Activated CD8-positive, alpha-beta T cell treated with anti-CD3 and anti-CD28 coated beads, Interleukin-2, amount 10 ng/mL, durations not matched to agents 7 days and 5 days (primary cell): ENCODE measurements at places on chromosomes 12 and 14. TPM values are rescaled to one million over a fixed set of nuclear protein-coding genes. Genes with fewer than 3 reads are reported as not detected.
A peak's percentile ranks its signal among the peaks of the same experiment; 100 is the strongest.

Gene AKAP5
- total RNA-seq, result 2.1 TPM

DNA sequence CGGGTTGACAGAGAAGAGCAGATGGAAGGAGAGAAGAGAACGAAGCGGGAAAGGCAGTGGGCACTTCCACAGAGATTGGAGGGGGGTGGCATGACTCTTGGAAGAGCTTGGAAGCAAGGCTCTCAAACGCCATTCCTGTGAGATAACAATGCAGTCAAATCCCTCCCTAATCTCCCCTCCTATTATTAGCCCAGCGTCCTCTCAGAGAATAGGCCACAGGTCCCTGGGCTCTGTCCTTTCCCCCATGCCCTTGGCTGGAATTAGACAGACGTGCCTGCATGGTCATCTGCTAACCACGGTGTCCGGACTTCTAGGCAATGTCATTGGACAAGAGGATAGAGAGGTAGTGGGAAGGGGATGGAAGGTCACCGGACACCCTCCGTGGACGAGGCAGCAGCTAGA is 8.0 kb upstream of the MYH7 start:
- no peak overlapping the region for H3K27ac ChIP-seq
- no peak overlapping the region for H3K4me3 ChIP-seq
- H3K4me1 ChIP-seq, result peaks cover 3% of the 10 kb centered on the region
- H3K27me3 ChIP-seq, result peaks cover 3% of the 10 kb centered on the region

GRCh38 chr12:64530566-64530965 is 78.6 kb downstream of the TBK1 start:
- no peaks in the 10 kb centered on the region for H3K4me1 ChIP-seq
- H3K27ac ChIP-seq, result no peak overlapping the region
- peaks cover 5% of the 10 kb centered on the region for H3K27me3 ChIP-seq
- H3K36me3 ChIP-seq, result no peaks in the 10 kb centered on the region

DNA sequence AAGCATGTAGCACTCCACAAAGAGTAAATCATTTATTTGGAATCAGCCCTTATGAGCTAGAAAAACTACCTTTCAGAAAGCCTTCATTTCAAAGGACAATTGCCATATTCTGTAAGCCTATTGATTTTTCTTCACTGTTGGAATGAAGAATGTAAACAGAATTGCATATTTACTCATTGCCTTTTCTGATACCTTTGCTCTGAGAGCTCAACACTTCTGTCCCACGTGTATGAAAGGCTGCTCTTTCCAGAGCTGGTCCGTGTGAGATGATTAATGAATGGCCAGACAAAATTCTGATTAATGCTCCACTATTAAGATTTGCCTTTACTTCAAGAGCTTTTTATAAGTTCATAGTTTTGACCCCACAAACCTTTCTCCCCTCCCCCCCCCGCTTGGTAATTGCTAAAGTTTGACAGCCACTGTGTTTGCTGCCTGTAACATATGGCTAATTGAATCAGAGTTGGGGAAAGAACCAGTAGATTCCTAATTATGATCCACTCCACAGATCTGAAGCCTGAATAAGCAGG is 63.0 kb upstream of the PLEKHA5 start:
- no peaks in the 10 kb centered on the region for H3K4me1 ChIP-seq
- H3K27me3 ChIP-seq, result no peaks in the 10 kb centered on the region
- H3K4me3 ChIP-seq, result no peak overlapping the region
- no peak for DNase-seq
- no peak overlapping the region for H3K27ac ChIP-seq
- no peaks in the 10 kb centered on the region for H3K36me3 ChIP-seq

GRCh38 chr12:66623455-66623854 is 55.4 kb downstream of the GRIP1 start:
- peaks cover 9% of the 10 kb centered on the region for H3K27me3 ChIP-seq
- H3K36me3 ChIP-seq, result no peaks in the 10 kb centered on the region
- no peaks in the 10 kb centered on the region for H3K4me1 ChIP-seq
- H3K27ac ChIP-seq, result no peak overlapping the region
- H3K4me3 ChIP-seq, result no peak overlapping the region

- no peak overlapping the region for H3K27ac ChIP-seq
- peaks cover 2% of the 10 kb centered on the region for H3K27me3 ChIP-seq
- peaks cover 10% of the 10 kb centered on the region for H3K4me1 ChIP-seq
- no peak overlapping the region for H3K4me3 ChIP-seq
Measured at GRCh38 chr14:92391726-92392125, 68.8 kb downstream of the SLC24A4 start.

GRCh38 chr12:74899031-74899829 is 310.4 kb downstream of the KCNC2 start:
- no peak for DNase-seq
- peaks cover 10% of the 10 kb centered on the region for H3K4me1 ChIP-seq
- H3K4me3 ChIP-seq, result no peak overlapping the region
- no peak overlapping the region for H3K27ac ChIP-seq
- H3K36me3 ChIP-seq, result no peaks in the 10 kb centered on the region

DNA sequence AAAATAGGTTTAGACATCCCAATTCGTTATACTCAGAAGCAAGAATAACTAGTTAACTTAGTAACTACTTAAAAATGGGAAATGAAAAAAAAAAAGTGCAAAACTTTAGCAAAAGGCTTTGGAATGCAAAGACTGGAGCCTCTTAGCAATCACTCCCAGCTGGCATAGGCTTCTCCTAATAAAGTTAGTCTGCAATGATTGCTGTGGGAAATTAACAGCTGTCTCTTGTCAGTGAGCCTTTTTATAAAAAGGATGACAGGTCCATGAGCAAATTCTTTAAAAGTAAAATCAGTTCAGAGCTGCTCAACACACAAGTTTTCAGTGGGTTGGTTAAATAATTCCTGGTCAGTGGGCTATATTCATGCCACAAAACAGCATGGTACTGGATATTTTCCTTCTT is 7.4 kb upstream of the SYCP3 start:
- peaks cover 71% of the 10 kb centered on the region for H3K36me3 ChIP-seq
- H3K4me3 ChIP-seq, result no peak overlapping the region
- DNase-seq, result no peak
- no peak overlapping the region for H3K27ac ChIP-seq

Gene IL22
- total RNA-seq, result not detected

GRCh38 chr12:60137513-60137912 is 541.7 kb downstream of the SLC16A7 start:
- no peaks in the 10 kb centered on the region for H3K36me3 ChIP-seq
- no peaks in the 10 kb centered on the region for H3K4me1 ChIP-seq
- no peaks in the 10 kb centered on the region for H3K27me3 ChIP-seq
- no peak for DNase-seq
- no peak overlapping the region for H3K4me3 ChIP-seq
- H3K27ac ChIP-seq, result no peak overlapping the region

Gene LIN7A
- not detected for total RNA-seq

DNA sequence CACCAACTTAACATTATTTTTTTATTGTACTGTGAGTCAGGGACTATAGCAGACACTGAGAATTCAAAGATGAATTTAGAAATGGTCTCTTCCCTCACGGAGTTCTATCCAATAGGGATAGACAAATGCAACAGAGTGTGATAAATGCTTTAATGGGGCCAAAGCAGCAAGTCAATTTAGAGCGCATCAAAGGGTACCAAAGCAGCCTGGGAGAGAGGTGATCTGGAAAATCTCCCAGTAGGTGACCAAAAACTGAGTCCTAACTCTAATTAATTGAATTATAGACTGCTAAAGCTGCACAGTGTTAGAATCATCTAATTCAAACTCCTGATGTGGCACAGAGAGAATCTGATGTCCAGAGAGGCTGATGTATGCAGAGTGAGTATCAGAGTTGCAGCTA is 2.6 kb downstream of the LIN7A start:
- no peak overlapping the region for H3K27ac ChIP-seq
- H3K4me3 ChIP-seq, result no peak overlapping the region
- no peaks in the 10 kb centered on the region for H3K36me3 ChIP-seq
- no peak for DNase-seq
- peaks cover 4% of the 10 kb centered on the region for H3K4me1 ChIP-seq

Gene RHEBL1
- total RNA-seq, result 9.9 TPM

Gene ABCD4
- 41.9 TPM for total RNA-seq

GRCh38 chr12:90871726-90872096 is 83.3 kb downstream of the CCER1 start:
- H3K27ac ChIP-seq, result no peak overlapping the region
- H3K36me3 ChIP-seq, result no peaks in the 10 kb centered on the region
- no peaks in the 10 kb centered on the region for H3K27me3 ChIP-seq
- no peaks in the 10 kb centered on the region for H3K4me1 ChIP-seq

GRCh38 chr14:106652494-106652893 is 1126.1 kb downstream of the TMEM121 start:
- no peak overlapping the region for H3K4me3 ChIP-seq
- no peak overlapping the region for H3K27ac ChIP-seq
- no peak for DNase-seq
- peaks cover 36% of the 10 kb centered on the region for H3K27me3 ChIP-seq
- peaks cover 2% of the 10 kb centered on the region for H3K36me3 ChIP-seq

- no peak overlapping the region for H3K27ac ChIP-seq
- peaks cover 38% of the 10 kb centered on the region for H3K27me3 ChIP-seq
- no peak overlapping the region for H3K4me3 ChIP-seq
- DNase-seq, result no peak
- peaks cover 2% of the 10 kb centered on the region for H3K4me1 ChIP-seq
- no peaks in the 10 kb centered on the region for H3K36me3 ChIP-seq
Measured at GRCh38 chr12:21771311-21771710, 3.2 kb downstream of the KCNJ8 start.

DNA sequence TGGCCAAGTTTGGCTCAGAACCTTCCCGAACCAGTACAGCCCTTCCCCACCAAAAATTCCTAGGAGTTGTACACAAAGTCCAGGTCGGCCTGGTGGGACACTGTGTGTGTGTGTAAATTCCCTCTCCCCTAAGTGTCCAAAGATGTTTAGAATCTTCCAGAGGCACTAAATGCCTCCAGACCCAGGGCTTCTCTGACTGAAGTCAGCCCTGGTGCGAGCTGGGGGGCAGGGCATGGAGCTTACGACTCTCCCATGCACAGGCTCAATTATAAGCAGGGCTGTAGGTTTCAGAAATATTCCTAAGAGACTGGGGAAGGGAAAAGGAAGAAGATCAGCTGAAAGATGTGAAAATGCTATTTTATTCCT is 106.9 kb upstream of the ATF7IP start:
- H3K27ac ChIP-seq, result peak overlapping the region; percentile 99
- peaks cover 54% of the 10 kb centered on the region for H3K4me1 ChIP-seq
- no peak for DNase-seq
- H3K4me3 ChIP-seq, result no peak overlapping the region
- peaks cover 37% of the 10 kb centered on the region for H3K36me3 ChIP-seq

DNA sequence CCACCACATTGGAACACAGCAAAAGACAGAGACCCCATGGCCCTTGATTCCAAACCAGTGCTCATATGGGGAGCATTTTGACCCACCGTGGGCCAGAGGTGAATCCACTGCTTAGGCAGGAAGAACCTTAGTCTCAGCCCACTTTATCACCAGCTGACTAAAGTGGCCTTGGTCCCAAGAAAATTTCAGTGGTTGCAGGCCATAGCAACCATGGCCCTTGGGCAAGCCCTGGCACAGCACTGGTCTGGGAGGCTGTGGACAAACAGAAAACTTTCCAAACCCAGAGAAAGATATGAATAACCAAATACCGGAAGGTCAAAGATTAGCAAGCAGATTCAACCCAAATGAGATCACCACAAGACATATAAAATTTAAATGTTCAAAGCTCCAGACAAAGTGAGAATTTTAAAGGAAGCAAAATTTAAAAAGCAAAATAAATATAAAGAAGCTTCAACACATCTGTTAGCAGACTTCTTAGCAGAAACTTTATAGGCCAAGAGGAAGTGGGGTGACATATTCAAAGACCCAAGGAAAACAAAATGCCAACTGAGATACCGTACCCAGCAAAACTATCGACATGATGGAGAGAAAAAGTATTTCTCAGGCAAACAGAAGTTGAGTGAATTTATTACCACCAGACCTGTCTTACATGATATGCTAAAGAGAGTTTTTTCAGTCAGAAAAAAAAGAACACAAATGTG is 7.8 kb downstream of the KLRK1 start:
- DNase-seq, result no peak
- peak overlapping the region; percentile 94 for H3K27ac ChIP-seq
- H3K4me1 ChIP-seq, result peaks cover 73% of the 10 kb centered on the region
- H3K4me3 ChIP-seq, result peak overlapping the region; percentile 70
- no peaks in the 10 kb centered on the region for H3K27me3 ChIP-seq
- H3K36me3 ChIP-seq, result peaks cover 84% of the 10 kb centered on the region

- no peak for DNase-seq
- H3K36me3 ChIP-seq, result no peaks in the 10 kb centered on the region
- H3K4me1 ChIP-seq, result no peaks in the 10 kb centered on the region
Measured at GRCh38 chr12:5661811-5662210, 229.9 kb downstream of the NTF3 start.

GRCh38 chr12:59444932-59445331 is 150.9 kb upstream of the SLC16A7 start:
- DNase-seq, result peak; percentile 27
- no peaks in the 10 kb centered on the region for H3K36me3 ChIP-seq
- no peak overlapping the region for H3K27ac ChIP-seq
- H3K27me3 ChIP-seq, result no peaks in the 10 kb centered on the region

DNA sequence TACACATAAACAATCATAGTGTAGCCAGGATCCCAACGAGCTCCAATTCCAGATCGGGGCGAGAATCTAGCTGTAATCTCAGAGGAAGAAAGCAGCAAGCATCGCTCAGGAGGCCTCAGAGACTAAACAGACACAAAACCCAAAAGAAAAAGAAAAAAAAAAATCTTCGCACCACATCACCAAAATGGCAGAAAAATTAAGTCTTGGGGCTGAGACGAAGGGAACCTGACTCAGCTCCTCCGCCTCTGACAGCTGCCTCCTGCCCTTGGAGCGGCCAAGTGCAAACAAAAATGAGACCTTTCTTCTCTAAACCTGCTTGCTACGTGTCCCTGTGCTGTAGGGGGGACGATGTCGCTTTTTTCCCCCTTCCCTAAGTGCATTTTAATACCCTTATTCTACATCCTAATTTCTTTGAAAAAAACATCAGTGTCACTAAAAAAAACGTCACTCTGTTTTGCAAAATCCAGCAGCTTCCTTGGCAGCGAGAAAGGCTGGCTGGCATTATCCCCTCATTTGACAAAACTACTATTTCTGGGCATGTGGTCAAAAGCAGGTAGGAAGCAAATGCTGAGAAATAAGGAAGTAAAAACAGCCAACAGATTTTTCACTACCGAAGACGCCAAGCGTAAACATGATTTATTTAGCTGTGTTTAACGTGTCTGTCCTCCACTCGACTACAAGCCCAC is 30.5 kb downstream of the BCL11B start:
- peak overlapping the region; percentile 73 for H3K4me3 ChIP-seq
- peaks cover 80% of the 10 kb centered on the region for H3K36me3 ChIP-seq
- H3K27ac ChIP-seq, result peak overlapping the region; percentile 88
- peaks cover 83% of the 10 kb centered on the region for H3K4me1 ChIP-seq

Gene IFT43
- 5.9 TPM for total RNA-seq

- H3K4me1 ChIP-seq, result peaks cover 24% of the 10 kb centered on the region
- H3K27ac ChIP-seq, result no peak within 1 kb of the TSS
- no peaks in the 10 kb centered on the region for H3K36me3 ChIP-seq
- peak within 1 kb of the TSS; percentile 66 for H3K4me3 ChIP-seq
- DNase-seq, result no peak
- H3K27me3 ChIP-seq, result peaks cover 62% of the 10 kb centered on the region
Measured at GRCh38 chr12:6827982-6828780, at the start of gene P3H3. Gene P3H3 (plus strand): TSS chr12:6828407. CDS start chr12:6828441, 34 bp downstream.

DNA sequence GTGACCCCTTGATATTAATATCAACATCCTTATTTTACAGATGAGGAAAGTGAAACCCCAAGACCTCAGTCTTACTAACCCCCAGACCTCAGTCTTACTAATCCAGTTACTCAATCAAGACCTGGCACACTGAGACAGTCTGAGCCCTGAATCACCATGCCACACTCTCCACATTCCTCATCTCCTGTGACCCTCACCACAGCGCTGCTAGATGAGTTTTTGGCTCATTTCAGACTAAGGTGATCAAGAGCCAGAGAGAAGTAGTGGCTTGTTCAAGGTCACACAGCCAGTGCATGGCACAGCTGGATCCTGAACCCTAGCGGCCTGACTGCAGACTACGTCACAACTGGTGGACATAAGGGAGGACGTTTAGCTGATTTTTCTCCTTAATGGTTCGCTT is 579.2 kb downstream of the BCL11B start:
- no peaks in the 10 kb centered on the region for H3K27me3 ChIP-seq
- H3K4me1 ChIP-seq, result no peaks in the 10 kb centered on the region
- no peak overlapping the region for H3K27ac ChIP-seq
- H3K4me3 ChIP-seq, result no peak overlapping the region
